GM06990 (cell line): ENCODE measurements at places on chromosomes 11 and 22.

DNA sequence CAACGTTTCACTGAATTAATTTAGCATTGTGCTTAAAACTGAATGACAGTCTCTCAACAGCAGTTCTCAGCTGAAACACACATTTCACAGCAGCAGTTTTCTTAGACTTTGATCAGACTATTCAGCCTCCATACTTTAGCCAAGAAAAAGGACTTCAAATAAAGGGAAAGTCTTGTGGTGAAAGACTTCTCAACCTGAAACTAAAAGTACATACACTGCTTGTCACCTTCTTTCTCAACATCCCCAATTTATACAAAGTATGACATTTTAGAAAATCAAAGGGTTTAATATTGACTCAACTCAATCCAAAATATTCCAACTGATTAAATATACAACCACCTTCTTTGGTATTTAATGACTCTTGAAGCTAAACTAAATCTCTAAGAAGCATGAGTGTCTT is 419.0 kb downstream of the LRRC4C start:
- DNase-seq = no peak

GRCh38 chr22:47112994-47113852 is 350.8 kb downstream of the TBC1D22A start:
- DNase-seq = no peak

DNA sequence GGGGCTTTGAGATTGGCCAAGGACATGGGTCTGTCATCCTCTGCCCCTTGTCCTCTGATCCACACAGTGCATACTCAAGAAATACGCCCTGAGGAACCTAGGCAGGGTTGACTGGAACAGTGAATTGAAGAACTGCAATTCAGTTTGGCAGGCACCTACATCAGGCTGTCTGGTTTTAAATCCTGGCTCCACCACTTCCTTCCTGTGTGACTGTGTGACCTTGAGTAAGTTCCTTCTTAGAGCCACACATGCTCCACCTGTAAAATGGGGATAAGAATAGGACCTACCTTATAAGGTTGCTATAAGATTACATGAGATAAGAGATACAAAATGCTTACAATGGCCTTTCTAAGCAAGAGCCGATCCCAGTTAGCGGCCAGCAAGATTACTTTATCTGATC is 15.8 kb upstream of the TCF20 start:
- no peak for DNase-seq

GRCh38 chr11:64638018-64638665 is 47.1 kb downstream of the SLC22A12 start:
- no peak for DNase-seq

GRCh38 chr22:19361501-19362103 is 69.9 kb downstream of the HIRA start:
- peak; percentile 72 for DNase-seq

DNA sequence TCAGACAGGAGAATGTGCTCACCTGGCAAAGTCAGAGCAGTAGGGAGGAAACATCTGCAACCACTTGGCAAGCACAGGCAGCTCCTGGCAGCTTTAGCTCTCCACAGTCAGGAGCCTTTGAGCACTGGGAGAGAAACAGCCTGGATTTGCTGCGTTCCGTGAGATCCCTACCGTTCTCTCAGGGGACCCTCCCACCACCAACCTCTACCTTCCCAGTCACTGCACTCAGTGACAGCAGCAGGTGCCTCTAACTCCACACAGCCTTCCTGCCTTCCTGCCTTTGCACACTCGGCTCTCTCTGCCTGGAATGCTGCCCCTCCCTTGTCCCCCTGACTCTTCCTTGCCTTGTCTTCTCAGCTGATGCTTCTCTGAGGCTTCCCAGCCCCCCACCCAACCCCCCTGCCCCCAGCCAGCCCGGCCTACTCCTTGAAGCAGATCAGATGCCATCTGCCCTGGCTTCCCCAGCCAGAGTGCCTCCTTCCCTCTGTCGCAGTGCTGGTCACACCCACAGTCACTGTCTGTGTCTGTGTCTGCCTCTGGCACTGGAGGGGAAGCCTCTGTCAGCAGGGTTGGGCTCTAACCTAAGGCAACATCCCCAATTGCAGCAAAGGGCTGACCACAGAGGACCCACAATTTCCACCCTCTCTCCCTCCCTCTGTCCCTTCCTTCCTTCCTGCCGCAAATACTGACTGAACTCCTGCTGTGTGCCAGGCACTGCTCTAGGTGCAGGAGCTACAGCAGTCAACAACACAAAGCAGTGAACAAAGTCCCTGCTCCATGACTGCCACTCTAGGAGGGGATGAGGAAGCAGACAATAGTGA is 14.9 kb upstream of the TSKU start:
- no peak for DNase-seq

GRCh38 chr11:103636232-103636631 is 400.2 kb upstream of the DDI1 start:
- peak; percentile 38 for DNase-seq
